ENCODE measurements at places on chromosomes 1 and 21. TPM values are rescaled to one million over a fixed set of nuclear protein-coding genes. Genes with fewer than 3 reads are reported as not detected.

- no peaks in the 10 kb centered on the region for H3K36me3 ChIP-seq
- peaks cover 25% of the 10 kb centered on the region for H3K4me1 ChIP-seq
- H3K4me3 ChIP-seq, result no peak overlapping the region
- H3K27me3 ChIP-seq, result peaks cover 8% of the 10 kb centered on the region
These were observed 137.8 kb downstream of the GALNT2 start for GRCh38 chr1:230204842-230205241.

DNA sequence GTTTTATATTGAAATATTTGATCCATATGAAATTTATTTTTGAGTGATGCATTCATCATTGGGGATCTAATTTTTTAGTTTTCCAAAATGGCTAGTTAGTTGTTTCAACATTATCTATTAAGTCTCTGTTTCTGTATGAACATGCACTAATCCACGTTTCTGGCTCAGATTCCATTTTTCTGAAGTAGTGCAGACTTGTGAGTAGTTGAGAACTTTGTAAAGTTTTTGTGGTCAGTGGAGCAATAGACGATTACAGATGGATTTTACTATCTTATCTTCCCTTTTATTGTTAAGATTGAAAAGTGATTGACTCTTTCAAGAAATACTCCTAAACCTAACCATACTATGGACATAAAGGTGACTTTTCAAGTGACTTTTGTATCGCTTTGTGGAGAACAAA, 16.7 kb downstream of the SOAT1 start:
- no peaks in the 10 kb centered on the region for H3K4me1 ChIP-seq
- no peak overlapping the region for H3K27ac ChIP-seq
- H3K36me3 ChIP-seq, result peaks cover 62% of the 10 kb centered on the region
- H3K4me3 ChIP-seq, result no peak overlapping the region

GRCh38 chr21:40152476-40152875, 285.2 kb downstream of the PCP4 start:
- DNase-seq, result no peak
- peaks cover 17% of the 10 kb centered on the region for H3K36me3 ChIP-seq

DNA sequence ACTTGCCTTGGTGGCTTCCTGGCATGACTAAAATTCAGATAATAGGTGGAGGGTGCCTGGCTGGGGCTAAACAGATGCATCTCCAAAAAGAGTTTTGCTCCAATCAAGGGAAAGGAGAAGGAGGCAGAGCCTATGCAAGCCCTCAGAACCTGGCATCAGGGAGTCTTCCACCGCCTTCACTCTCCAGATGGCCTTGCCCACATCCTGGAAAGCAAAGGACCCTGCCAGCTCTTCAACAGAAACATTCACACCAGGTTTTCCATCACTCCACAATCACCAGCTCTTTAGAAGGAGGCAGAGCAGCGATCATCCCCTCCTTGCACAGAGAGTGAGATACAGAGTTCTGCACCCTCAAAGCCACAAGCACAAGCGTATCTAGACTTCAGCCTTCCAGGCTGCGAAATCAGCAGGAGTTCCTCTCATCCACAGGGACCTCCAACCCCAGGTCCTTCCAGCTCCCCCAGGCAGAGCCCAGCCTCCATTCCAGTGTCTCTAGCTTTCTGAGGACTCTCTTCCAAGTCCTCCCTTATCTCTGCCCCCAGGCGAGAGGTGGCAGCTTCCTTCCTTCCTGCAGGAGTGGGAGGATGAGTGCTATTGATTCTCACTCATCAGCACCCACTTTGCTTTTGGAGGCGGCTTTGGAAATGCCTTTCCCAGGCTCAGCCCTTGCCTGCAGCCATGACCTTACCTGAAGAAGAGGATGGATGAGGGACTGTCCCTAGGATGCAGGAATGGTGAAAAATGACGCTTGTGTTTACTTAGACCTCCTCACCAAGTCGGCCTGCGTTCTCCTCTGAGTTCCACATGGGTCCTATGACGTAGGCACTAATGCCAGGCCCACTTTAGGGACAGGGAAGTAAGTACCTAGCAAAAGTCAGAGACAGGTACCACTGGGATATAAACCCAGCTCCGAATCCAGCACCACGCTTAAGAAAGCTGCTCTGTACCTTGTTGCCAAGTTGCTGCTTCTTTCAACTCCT, 75.4 kb downstream of the RIPK4 start:
- H3K27ac ChIP-seq, result no peak overlapping the region
- no peaks in the 10 kb centered on the region for H3K4me1 ChIP-seq
- H3K36me3 ChIP-seq, result no peaks in the 10 kb centered on the region
- peak; percentile 39 for DNase-seq

DNA sequence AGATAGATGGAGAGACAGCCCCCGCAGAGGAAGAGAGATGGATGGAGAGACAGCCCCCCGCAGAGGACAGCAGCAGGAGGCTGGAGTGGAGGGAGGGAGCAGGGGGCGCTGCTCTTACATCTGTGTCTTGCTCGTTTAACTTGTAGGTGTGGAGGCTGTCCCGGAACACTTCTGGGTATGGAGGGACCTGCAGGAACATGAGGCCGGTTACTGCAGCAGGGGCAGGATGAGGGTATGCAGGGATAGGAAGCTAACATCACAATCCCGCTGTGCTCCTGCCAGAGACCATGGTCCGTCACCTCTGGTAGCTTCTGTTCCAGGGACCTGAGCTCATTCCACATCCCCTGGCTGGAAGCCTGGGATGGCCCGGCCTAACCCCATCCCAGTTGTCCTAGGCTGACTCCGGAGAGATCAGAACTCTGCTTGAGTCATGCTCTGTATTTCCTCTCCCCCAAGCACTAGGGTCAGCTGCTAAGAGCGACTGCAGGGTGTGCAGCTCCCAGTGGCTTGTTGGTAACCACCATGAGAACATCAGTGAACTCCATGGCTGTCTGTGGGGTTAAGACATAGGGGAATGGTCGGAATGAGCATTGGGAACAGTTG, 36.7 kb upstream of the GOLT1A start:
- H3K4me1 ChIP-seq, result peaks cover 4% of the 10 kb centered on the region
- no peak overlapping the region for H3K27ac ChIP-seq
- H3K4me3 ChIP-seq, result no peak overlapping the region
- DNase-seq, result no peak
- H3K27me3 ChIP-seq, result no peaks in the 10 kb centered on the region

DNA sequence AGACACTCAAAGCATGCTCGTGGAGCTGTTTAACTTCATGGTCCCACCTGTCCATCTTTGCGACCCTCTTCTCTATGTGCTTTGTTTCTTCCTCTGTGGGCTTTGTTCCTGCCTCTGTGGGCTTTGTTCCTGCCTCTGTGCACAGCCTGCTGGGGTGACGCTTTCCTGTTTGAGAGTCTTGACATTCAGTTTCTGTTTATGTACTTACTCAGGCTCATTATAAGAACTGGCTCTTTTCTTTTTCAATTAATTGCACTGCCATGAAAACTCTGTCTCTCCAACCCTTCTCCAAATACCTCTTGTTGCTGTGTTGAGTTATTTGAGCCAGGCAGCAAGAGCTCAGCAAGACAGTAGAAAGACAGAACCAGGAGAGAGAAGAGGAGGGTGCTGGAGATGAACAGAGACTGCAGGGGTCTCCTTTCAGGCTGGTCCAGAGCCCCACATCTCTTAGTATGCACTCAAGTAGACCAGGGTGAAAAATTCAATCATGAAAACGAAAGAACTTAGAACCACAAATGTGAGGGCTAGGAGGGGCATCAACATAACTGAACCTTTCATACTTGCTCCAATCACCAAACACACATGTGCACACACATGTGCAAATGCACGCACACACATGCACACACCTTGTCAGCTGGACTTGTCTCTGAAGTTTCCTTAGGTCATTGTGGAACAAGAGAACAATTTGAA, 88.3 kb upstream of the SGIP1 start:
- no peaks in the 10 kb centered on the region for H3K36me3 ChIP-seq
- DNase-seq, result no peak
- H3K27me3 ChIP-seq, result no peaks in the 10 kb centered on the region
- H3K4me1 ChIP-seq, result peaks cover 2% of the 10 kb centered on the region

DNA sequence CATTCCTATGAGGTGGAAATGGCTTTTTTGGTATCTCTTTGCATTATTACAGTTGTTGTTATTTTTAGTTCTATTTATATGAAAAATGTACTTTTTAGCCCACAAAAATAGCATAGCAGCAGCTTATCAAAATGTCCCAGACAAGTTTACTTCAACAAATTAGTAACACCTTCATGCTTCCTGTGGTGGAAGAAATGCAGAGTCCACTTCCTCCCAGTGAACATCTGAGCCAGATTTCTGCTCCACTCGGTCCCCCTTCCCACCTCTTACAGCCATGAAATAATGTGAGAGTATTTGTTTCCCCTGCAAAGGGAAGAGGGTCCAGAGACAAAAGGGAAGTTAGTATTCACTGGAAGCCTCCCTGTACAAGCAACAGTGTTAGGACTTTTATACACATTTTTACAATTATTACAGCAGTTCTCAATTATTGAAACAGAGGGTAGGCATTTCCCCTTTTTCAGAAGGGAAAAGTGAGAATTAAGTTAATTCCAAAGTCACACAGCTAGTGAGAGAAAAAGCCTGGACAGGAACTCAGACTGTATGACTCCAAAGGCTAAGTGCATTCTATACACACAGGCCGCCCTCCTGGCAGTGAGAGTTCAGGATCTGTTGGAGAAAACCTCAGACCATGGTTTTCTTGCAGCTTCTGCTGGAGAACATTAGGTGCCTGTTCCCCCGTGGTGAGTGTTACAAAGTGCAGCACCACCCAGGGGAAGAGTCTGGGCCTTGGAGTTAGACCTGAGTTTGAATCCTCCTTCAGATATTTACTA, 126.5 kb downstream of the PBX1 start:
- H3K36me3 ChIP-seq, result no peaks in the 10 kb centered on the region
- H3K27ac ChIP-seq, result no peak overlapping the region
- no peak overlapping the region for H3K4me3 ChIP-seq
- H3K27me3 ChIP-seq, result no peaks in the 10 kb centered on the region
- DNase-seq, result no peak
- no peaks in the 10 kb centered on the region for H3K4me1 ChIP-seq

- no peak overlapping the region for H3K4me3 ChIP-seq
- no peak for DNase-seq
- H3K4me1 ChIP-seq, result no peaks in the 10 kb centered on the region
- H3K36me3 ChIP-seq, result no peaks in the 10 kb centered on the region
These were observed 165.1 kb downstream of the TGFB2 start for GRCh38 chr1:218510153-218510772.

GRCh38 chr1:32337855-32338636, 2.0 kb upstream of the MARCKSL1 start:
- H3K27me3 ChIP-seq, result peaks cover 9% of the 10 kb centered on the region
- DNase-seq, result no peak
- H3K4me3 ChIP-seq, result no peak overlapping the region
- peak overlapping the region; percentile 92 for H3K27ac ChIP-seq
- H3K36me3 ChIP-seq, result peaks cover 19% of the 10 kb centered on the region

- no peak overlapping the region for H3K4me3 ChIP-seq
- H3K27me3 ChIP-seq, result no peaks in the 10 kb centered on the region
- no peaks in the 10 kb centered on the region for H3K4me1 ChIP-seq
- H3K27ac ChIP-seq, result no peak overlapping the region
- no peak for DNase-seq
- H3K36me3 ChIP-seq, result no peaks in the 10 kb centered on the region
These were observed 29.4 kb upstream of the SLC19A1 start for GRCh38 chr21:45571641-45572040.

DNA sequence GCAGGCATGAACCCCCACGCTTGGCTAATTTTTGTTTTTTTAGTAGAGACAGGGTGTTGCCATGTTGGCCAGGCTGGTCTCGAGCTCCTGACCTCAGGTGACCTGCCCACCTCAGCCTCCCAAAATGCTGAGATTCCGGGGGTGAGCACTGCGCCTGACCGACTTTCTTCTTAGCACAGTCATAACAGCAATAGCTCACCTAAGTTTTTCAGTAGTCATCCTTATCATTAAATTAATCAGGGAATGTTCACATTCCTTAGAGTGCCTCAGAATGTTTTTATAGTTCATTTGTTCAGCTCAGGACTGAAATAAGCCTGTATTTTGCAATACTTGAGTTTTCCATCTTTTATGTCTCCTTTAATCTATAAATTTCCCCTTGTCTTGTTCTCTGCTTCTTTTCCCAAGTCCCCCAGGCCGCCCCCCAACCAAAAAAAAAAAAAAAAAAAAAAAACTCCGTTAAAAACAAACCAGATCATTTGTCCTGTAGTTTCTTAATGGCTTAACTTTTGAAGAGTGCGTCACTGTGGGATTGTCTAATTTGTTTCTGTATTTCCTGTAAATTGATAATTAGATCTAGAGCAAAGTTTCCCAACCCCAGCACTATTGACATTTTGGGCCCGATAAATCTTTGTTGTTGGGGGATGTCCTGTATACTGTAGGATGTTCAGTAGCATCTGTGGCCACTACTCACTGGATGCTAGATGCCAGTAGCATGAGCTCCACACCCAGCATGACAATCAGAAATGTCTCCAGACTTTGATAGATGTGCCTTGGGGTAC, 120.7 kb downstream of the ITSN1 start:
- H3K27ac ChIP-seq, result no peak overlapping the region
- no peak overlapping the region for H3K4me3 ChIP-seq
- H3K4me1 ChIP-seq, result no peaks in the 10 kb centered on the region
- H3K27me3 ChIP-seq, result no peaks in the 10 kb centered on the region

- no peak overlapping the region for H3K4me3 ChIP-seq
- H3K36me3 ChIP-seq, result no peaks in the 10 kb centered on the region
- no peaks in the 10 kb centered on the region for H3K4me1 ChIP-seq
These were observed 13.0 kb downstream of the ADCY10 start for GRCh38 chr1:167900907-167901306.

DNA sequence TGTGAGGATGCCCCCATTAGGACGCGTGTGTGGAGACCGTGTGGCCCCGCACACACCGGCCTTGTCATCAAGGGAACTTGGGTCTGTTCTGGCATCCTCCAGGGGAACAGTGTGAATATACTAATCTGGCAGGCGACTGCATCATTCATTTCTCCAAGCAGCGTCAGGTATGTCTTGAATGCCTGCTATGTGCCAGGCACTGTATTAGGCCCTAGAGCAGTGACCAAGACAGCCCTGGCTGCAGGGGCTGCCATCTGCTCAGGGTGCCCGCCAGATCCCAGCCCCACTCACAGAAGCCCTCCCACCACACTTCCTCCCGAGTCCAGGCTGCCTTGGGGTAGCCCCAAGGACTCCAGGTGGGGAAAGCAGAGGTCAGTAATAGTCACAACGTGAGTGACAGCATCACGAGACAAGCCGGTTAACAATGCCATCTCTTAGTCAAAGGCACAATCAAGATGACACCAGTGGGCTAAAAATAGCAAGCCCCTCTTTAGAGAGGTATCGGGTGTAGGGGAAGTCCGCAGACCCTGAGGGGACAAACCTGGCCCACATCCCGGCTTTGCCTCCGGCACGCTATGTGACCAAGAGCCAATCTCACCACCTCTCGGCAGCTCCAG, 7.5 kb upstream of the LAPTM5 start:
- no peaks in the 10 kb centered on the region for H3K36me3 ChIP-seq
- H3K27ac ChIP-seq, result no peak overlapping the region
- H3K4me3 ChIP-seq, result no peak overlapping the region
- no peaks in the 10 kb centered on the region for H3K4me1 ChIP-seq
- no peaks in the 10 kb centered on the region for H3K27me3 ChIP-seq

- H3K4me3 ChIP-seq, result no peak overlapping the region
- H3K36me3 ChIP-seq, result no peaks in the 10 kb centered on the region
- H3K4me1 ChIP-seq, result peaks cover under 1% of the 10 kb centered on the region
- no peak for DNase-seq
These were observed 21.5 kb upstream of the LAMTOR5 start for GRCh38 chr1:110428946-110429345.

- no peak overlapping the region for H3K4me3 ChIP-seq
- H3K27ac ChIP-seq, result no peak overlapping the region
- no peaks in the 10 kb centered on the region for H3K36me3 ChIP-seq
- H3K4me1 ChIP-seq, result no peaks in the 10 kb centered on the region
These were observed 480.7 kb downstream of the MRPL39 start for GRCh38 chr21:25126564-25126963.

The RNF223 gene
- not detected for total RNA-seq

The PADI1 gene
- not detected for total RNA-seq

The SDHC gene
- total RNA-seq, result 287 TPM

The LAMC1 gene
- total RNA-seq, result 56.0 TPM

The B4GALT3 gene
- 31.2 TPM for total RNA-seq

The ELAPOR1 gene
- total RNA-seq, result 0.76 TPM

Data from endodermal cell (in vitro differentiated cells).